HS-27A (cell line): ENCODE measurements at places on chromosomes 16 and 17.

DNA sequence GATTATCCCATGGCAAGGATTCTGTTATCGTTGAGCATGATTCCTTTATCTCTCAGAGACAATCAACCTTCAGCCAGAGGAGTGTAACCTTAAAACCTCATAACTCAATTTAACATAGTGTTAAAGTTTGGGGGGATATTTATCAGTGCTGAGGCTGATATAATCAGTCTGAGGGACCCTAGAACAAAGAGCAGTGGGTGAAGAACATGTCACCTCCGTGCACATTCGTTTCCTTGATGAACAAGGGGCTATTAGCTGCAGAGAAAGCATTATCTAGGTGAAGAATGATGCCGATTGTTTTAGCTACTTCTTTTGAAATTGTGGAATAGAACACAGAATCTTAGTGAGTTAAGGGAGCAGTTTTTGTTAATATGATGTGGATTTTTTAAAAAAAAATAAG is 99.1 kb downstream of the SKAP1 start:
- no peak for DNase-seq

DNA sequence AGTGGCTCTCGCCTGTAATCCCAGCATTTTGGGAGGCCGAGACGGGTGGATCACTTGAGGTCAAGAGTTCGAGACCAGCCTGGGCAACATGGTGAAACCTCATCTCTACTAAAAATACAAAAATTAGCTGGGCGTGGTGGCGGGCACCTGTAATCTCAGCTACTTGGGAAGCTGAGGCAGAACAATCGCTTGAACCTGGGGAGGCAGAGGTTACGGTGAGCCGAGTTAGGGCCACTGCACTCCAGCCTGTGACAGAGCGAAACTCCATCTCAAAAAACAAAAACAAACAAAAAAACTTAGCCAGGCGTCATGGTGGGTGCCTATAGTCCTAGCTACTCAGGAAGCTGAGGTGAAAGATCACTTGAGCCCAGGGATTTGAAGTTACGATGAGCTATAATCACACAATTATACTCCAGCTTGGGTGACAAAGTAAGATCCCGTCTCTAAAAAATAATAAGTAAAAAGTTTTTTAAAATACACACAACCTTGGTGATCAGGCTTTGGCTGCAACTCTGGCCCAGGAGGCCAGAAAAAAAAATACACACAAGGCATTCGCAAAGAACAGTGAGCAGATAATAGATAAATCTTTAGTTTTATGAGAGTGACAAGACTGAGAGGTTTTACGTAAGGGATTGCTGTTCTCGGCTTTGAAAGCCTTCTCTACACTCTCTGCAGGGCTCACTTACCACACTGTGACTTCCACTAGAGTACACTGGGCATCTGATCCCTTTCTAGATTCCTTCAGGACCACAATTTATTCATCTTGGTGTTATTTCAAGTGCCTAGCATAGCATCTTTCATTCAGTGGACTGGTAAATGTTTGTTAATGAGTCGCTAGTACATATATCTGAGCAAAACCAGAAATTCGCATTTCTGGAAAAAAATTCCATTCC is 5.9 kb downstream of the GSPT1 start:
- DNase-seq = no peak

GRCh38 chr17:69717214-69717613 is 302.7 kb downstream of the MAP2K6 start:
- no peak for DNase-seq

DNA sequence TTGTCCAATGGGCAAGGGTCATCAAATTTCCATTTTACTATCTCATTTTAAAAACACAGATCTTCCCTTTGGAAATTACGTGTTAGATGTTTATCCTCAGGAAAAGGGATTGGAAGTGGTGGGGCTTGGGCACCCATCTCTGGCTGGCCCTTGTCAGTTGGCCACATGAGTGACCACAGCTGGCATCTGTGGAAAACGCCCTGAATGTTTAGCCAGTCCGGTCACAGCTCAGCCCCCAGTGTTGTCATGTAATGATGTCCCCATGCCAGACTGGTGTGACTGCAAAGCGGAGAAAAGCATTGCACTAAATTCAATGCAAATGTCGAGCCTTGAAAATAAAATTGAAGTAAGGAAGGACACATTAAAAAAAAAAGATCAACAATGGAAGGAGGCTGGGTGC is 53.0 kb downstream of the TMC6 start:
- DNase-seq = no peak

GRCh38 chr16:73213732-73214455 is 166.0 kb upstream of the ZFHX3 start:
- DNase-seq = no peak

- DNase-seq = no peak
Measured at GRCh38 chr17:67482764-67483163, 105.7 kb downstream of the PITPNC1 start.

GRCh38 chr16:16146380-16147315 is 76.6 kb downstream of the ABCC6 start:
- no peak for DNase-seq

DNA sequence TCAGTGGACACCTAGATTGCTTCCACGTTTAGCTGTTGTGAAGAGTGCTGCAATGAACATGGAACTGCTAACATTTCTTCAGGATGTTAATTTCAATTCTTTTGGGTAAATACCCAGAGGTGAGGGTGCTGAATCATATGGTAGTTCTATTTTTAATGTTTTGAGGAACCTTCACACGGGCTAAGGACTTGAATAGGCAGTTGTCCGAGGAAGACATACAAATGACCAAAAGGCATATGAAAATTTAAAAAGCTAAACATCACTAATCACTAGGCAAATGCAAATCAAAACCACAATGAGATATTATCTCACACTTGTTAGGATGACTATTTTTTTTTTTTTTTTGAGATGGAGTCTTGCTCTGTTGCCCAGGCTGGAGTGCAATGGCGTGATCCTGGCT is 173.3 kb downstream of the PRKCB start:
- DNase-seq = no peak

- no peak for DNase-seq
Measured at GRCh38 chr16:13935408-13935807, 15.5 kb downstream of the ERCC4 start.

DNA sequence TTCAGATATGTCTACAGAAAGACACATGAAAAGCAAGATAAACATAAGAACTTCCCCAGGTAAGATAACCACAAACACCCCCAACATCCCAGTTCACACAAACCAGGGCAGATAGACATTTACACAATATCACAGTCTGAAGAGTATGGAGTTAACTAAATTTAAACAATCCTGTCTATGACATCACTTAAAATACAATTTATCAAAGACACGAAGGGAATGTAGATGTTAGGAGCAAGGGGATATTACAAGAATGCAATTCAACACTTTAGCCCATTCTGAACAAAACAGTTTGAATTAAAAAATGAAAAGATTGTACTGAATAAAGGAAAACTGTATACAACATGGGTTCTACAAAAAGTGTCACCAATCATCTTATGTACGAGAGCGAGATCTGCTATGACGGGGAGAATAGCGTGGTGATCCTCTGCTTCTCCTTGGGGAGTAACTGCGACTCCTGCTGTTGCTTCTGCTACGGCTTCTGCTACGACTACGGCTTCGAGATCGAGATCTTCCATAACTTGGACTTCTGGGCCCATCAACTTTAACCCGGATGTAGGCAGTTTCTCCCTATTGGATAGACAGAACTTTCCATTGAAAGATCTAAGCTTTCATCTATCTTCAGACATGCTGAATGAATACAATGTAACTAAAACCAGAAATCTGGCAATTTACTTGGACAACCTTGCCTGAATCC is 1.9 kb downstream of the SRSF1 start:
- no peak for DNase-seq

DNA sequence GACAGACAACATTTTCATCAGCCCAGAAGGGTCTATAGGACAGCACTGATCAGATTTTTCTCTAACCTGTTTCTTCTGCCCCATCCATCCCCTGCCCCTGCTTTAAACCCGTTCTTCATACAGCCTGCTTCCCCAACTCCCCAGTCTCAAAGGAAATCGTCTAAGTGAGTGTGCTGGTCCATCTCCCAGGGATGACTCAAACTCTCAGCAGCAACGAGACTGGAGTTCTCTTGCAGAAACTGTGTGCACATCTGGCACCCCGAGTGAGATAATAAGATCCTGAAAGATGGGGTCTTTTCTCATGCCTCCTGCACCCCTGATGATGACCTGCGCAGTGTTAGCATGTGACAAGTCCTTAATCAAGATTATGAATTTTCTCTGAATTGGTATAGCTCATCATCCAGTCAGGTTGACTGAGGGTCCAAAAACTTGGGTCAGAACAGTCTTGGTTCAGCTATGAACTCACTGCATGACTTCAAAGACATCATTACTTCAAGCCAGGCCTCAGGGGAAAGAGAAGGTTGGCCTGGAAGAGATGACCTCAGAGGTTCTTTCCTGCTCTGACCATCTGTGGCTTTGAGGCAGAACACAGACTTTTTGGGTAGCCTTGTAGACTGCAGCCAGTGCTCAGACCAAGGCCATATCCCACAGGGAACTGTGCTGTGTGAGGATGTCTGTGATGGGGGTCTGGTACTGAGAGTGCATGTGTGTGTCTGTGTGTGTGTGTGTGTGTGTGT is 117.9 kb downstream of the SPACA3 start:
- no peak for DNase-seq

- no peak for DNase-seq
Measured at GRCh38 chr17:76382351-76382802, 2.0 kb upstream of the SPHK1 start.

- DNase-seq = no peak
Measured at GRCh38 chr17:30116345-30116660, 313 bp upstream of the NSRP1 start.

DNA sequence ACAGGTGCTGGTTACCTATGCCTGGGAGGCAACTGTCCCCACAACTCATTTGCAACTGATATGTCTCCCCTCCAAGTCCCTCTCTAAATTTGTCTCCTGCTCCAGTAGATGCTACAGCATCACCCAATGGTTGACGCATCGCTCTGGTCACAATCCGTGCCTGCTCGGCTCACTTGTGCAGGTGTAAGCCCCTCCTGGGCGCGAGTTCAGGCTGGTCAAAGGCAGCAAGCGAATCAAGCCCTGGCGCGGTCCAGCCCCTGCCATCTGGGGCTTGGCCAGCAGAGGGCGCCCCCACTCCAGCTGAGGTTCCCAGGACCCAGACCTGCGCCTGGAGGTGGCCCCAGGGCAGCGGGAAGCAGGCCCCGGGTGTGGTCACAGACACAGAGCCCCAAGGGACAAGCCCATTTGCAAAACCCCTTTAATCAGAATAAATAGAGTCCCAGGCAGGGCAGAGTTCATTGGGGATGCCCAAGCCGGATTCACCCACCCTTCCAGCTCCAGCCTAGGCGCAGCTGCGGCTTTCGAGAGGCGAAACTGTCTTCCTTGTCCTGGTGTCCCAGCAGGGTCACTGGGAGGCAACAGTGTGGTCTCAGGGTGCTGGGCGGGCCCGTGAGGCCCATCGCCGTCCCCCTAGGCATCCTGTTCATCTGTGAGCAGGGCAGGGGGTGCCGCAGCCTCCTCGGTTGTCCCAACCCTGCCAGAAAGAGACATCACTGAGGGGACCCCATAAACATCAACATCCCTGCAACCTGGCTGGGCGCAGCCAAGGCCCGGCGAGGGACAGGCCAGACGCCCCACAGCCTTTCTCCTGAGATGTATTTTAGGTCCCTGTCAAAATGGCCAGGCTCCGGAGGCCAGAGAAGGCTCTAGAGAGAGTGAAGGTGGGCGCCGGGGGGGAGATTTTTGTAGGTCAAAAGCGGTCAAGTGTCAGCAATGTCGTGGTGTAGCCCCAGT is 15.8 kb downstream of the TMC6 start:
- DNase-seq = no peak

DNA sequence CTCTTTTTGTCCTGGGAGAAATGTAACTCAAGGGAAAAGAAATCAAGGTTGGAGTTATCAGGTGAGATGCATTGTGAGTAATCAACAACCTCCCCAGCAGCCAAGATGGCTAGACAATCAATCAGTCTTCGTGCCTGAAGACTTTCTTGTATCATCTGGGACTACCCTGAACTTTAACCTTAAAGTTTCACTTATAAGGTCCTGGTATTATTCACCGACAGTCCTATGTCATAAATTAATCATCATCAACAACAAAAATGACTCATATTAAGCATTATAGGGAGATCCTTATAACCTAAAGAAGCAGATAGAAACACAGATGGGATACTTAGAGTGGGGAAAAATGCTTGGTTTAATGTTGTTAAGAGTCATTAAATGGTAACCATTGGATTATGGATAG is 7.7 kb upstream of the TEKT3 start:
- DNase-seq = no peak

GRCh38 chr16:73057291-73058210 is 9.6 kb upstream of the ZFHX3 start:
- DNase-seq = no peak

- DNase-seq = no peak
Measured at GRCh38 chr17:80751070-80751945, 206.7 kb downstream of the RPTOR start.

GRCh38 chr16:19874851-19875546 is 9.6 kb downstream of the GPRC5B start:
- DNase-seq = no peak

DNA sequence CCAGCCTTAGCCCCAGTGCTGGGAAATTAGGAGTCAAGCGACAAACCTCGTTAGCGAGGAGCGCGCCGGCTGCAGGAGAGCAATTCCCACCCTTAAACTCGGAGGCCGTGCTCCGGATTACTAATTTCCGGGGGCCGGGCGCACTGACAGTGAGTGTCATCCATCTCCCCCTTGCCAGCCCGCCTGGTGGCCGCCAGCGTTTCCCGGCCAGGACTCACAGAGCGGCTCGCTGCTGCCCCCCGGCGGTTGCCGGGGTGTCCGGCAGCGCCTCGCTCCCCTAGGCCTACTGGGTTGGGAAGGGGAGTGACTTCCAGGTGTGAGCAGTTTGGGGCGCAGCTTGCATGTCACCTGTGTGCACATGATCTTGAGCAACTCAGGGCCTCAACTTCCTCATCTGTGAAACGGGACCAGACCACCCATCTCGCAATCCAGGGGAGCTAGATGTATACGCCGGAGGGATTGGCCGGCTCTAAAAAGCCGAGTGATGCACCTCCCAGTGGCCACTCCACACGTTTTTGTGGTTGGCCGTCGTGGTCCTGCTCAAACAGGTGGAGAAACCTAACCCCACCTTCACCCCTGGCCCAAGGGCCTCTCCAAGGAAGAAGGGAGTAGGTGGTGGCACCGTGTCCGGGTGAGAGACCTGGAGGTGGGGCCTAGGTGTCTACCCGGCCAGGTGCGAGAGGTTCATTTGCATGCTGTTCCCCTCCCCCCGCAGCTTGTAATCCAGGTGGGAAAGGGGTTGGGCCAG is 2.5 kb upstream of the GSE1 start:
- DNase-seq = peak; percentile 64
